ENCODE measurements at places on chromosomes 7 and 10.

GRCh38 chr10:49610114-49610457, at the start of gene SLC18A3:
Gene SLC18A3, plus strand, starts transcription at chr10:49610310. Its CDS starts 431 bp downstream, at chr10:49610741.
- no peak for DNase-seq

- no peak for DNase-seq
Observed at GRCh38 chr10:104501864-104502579, 139.1 kb upstream of the SORCS3 start.

GRCh38 chr7:89002981-89003956, 207.7 kb upstream of the TEX47 start:
- DNase-seq: peak; percentile 12

DNA sequence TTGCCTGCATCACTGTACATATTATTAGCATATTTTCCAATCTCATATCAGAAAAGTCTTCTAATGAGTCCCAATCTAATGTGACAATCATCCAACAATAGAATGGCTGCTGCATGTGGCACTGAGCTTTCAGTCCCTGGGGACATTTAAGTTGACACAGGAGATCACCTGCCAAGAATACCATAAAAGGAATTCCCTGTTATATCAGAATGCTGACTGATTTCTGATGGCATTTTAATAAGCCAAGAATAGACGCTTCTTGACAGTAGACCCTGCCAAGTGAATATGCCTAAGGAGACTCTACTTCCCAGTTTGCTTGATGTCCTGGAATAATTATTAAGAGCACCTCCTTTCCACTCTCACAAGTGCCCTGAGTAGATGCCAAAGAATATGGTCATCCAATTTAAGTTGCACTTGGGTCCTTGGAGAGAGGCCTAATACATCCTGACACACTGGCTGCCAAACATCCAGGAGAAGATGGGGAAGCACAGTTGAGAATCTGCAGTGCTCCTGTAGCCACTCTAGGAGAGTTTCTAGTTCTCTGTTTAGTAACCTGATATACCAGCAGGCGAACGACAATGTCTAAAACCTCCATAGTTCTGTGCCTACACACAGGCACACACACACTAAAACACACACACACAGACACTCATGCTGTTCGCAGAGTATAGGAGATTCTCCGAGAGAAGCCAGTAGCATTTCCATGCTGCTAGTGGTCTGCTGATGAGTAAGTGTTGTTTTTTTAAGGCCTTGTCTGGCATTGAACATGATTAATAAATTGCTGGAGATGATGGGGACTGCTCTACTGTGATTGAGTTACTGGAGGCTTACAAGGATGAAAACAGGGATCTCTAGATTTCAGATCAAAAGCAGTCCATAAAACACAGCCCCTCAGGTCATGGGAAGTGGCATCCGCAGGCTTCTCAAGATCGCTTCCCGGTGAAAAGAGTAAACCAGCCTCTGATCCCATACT, 369.6 kb downstream of the KCNMA1 start:
- DNase-seq: no peak

DNA sequence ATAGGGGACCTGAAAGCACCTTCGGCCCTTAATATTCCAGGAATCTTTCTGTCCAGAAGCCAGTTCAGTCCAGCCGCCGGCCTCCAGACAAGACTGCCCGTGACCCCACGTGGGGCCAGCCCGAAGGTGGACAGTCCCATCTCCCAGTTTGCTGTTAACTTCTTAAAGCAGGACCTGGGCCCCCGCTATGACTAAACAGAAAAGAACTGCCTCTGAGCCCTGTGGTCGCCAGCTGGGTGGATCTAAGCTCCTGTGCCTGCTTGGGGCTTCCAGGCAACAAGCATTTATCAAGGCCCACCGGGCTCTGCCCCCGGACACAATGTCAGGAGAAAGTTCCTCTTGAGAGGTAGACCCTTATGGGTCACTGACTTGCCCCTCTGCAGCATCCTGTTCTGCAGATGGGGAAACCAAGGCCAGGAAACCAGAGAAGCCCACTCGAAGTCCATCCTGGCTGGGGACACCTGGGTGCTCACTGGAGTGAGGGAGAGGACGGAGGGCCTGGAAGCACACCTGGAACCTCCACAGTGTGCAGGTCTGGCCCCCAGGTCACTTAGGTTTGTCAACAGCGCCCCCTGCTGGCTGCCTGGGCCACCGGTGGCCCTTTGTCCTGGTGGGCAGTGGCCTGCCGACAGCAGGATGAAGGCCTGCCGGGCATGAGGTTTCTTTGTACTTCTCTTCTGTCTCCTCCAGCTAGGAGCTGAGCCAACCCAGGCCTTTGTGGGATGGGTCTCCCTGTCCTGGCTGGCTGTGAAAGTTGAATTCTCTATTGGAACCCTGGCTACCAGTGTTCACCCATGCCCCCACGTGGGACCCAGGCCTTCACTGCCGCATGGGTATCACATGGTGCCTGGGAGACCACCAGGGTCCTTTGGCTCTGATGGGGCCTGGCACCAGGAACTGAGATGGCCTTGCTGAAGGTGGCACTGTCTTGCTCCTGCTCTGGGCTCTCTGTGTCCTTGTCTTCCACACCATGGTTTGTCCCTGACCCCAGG, 128.0 kb downstream of the ZMIZ1 start:
- peak; percentile 81 for DNase-seq

DNA sequence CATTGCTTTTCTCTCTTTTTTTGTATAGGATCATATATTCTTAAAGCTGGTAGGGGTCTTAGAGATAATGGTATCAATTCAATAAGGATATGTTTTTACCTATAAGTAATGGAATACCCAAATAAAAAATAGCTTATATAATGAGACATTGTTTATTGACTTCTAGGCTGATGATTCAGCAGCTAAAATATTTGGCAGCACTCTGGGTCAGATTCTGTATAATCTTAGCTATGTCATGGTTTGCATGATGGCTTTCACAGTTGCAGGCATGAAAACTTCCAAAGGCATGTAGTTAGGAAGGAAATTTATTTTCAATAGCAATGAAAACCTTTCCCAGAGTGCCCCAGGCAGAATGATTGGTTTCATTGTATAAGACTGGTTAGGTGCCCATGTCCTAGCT, 32.1 kb upstream of the A1CF start:
- DNase-seq: no peak

DNA sequence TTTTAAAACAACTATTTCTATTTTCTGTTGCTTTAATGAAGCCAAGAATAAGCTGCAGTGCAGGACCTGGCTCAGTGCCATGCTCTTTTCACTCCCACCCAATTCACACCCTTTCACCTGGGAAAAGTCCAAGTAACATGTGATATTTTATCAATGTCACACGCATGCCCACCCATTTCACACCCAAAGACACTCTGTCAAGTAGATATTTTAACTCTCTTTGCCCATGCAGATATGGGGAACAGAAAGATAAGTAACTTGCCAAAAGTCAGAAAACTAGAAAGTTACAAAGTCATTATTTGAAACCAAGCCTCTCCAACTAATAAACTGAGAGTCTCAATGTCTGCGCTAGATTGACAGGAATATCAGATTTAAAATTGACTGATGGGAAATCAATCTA, 706.7 kb upstream of the PHF14 start:
- DNase-seq: peak; percentile 10

DNA sequence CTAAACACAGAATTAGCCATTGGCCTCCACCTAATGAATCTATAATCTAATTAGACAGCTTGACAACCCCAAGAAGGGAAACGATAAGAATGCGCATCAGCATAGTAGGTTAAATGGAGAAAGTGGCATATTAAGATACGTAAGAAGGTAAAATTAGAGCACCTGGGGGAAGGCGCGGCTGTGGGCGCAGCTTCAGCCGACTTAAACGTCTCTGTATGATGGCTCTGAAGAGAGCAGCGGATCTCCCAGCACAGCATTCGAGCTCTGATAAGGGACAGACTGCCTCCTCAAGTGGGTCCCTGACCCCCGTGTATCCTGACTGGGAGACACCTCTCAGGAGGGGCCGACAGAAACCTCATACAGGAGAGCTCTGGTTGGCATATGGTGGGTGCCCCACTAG, 518.8 kb downstream of the PHTF2 start:
- DNase-seq: no peak

DNA sequence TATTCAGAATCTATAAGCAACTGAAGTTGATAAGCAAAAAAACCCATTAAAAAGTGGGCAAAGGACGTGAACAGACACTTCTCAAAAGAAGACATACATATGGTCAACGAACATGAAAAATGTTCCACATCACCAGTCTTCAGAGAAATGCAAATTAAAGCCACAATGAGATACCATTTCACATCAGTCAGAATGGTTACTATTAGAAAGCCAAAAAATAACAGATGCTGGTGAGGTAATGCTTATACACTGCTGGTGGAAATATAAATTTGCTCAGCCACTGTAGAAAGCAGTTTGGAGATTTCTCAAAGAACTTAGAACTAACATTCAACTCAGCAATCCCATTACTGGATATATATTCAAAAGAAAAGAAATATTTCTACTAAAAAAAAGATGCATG, 332.8 kb upstream of the PLXDC2 start:
- no peak for DNase-seq

DNA sequence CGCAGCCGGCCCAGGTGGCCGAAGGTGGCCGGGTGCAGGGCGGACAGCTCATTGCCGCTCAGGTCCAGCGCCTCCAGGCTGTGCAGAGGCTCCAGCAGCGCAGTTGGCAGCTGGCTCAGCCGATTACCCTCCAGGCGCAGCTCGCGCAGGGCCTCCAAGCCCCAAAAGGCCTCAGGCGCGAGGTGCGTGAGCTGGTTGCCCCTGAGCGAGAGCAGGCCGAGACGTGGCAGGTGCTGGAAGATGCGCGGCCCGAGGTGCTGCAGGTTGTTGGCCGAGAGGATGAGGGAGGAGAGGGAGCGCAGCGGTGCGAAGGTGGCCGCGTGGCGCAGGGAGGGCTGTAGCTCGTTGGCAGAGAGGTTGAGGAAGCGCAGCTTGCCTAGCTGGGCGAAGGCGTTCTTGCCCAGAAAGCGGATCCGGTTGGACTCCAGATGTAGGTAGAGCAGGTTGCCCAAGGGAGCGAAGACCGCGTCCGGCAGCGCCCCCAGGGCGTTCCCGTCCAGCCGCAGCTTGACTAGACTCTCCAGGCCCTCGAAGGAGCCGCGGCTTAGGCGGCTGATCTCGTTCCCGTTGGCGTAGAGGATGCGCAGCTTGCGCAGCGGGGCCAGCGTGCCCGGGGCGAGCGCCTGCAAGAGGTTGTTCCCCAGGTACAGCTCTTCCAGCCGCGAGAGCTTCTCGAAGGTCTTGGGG, 923 bp downstream of the TRIL start:
- DNase-seq: peak; percentile 75

GRCh38 chr7:79513261-79513660, 59.8 kb upstream of the MAGI2 start:
- DNase-seq: no peak

GRCh38 chr10:78559661-78560340, 509.0 kb upstream of the ZMIZ1 start:
- no peak for DNase-seq

All from small intestine (tissue), 16 donors.